Left kidney (tissue), 8 donors: ENCODE measurements at places on chromosomes 7 and 10. TPM values are rescaled to one million over a fixed set of nuclear protein-coding genes. Genes with fewer than 3 reads are reported as not detected.

Gene ANAPC16
- 201 TPM for polyA plus RNA-seq

DNA sequence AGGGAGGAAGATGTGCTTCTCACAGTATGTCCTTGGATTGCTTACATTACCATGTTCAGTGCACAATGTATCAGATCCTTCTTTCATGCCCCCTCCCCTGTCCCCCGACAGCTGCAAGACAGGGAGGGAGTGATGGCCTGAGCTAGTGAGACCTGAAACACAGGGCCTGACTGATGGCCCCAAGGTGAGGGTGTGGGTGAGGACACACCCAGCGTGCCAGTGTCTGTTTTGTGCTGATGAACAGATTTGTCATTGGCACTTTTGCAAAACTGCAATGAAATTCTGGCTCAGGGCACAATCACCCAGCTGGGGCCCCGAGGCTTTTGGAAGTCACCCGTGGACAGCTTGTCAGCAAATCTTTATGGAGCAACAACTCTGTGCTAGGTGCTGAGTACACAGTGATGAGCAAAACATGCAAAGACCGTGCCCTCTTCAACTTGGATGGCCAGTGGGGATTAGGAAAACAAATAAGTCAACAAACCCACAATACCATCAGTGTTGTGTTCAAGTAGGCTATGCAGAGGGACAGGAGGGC lies 59.4 kb upstream of the EMX2 start:
- DNase-seq, result no peak

- no peak for DNase-seq
These were observed 93.0 kb upstream of the PCGF5 start for GRCh38 chr10:91127341-91128082.

Gene LRIT2
- polyA plus RNA-seq, result not detected

DNA sequence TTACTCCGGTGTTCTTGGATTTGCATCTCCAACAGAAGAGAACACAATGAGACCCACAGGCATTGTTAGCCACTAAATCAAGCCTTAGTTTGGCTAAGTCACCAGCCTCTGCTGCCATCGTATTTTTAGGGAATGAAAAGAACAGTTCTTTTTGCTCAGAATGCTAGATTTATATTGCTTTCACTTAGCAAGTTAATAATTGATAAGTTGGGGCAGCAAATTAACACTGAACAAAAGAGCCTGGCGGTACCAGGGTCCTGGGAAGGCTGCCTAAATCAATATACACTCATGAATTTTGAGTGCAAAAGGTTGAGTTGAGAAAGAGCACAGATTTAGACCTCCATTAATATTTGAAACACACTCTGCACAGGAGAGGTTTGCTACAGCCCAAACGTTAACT lies 767.7 kb downstream of the TYW1 start:
- no peak for DNase-seq

- no peak for DNase-seq
These were observed 150.4 kb upstream of the GNAI1 start for GRCh38 chr7:79984210-79984609.

- DNase-seq, result no peak
These were observed 243.0 kb upstream of the GRB10 start for GRCh38 chr7:51025668-51026067.

DNA sequence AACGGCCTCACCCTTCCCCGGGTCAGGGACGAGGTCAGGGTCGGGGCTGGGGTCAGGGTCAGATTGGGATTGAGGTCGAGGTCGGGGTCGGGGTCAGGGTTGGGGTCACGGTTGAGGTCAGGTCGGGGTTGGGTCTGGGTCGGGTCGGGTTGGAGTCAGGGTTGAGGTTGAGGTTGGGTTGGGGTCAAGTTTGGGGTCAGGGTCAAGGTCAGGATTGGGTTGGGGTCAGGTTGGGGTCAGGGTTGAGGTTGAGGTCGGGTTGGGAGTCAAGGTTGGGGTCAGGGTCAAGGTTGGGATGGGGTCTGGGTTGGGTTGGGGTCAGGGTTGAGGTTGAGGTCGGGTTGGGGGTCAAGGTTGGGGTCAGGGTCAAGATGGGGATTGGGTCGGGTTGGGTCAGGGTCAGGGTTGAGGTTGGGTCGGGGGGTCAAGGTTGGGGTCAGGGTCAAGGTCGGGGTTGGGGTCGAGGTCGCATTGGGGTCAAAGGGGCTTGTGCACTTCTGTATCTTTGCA lies 131.4 kb downstream of the VIPR2 start:
- no peak for DNase-seq

DNA sequence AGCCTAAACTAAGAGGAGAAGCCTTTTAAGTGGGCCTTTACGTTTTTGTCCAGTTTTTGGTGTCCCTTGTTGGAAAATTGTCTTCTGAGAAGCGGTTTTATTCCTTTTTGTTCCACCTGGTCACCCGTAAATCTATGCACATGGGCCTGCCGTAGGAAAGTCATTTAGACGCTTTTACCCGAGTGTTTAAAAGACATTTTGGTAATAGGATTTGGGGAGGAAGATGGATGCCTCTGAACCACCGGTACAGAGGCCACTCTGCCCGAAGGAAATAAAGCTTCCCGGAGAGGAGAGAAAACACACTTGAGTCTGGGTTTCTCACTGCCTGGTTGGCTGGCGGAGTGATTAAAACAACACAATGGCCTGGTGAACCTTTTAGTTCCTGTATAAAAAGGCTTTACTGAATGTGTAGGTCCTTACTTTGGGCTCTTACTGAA lies 760 bp downstream of the THNSL1 start:
- no peak for DNase-seq

Gene METTL2B
- polyA plus RNA-seq, result 40.5 TPM

Gene GLRX3
- polyA plus RNA-seq, result 89.5 TPM

DNA sequence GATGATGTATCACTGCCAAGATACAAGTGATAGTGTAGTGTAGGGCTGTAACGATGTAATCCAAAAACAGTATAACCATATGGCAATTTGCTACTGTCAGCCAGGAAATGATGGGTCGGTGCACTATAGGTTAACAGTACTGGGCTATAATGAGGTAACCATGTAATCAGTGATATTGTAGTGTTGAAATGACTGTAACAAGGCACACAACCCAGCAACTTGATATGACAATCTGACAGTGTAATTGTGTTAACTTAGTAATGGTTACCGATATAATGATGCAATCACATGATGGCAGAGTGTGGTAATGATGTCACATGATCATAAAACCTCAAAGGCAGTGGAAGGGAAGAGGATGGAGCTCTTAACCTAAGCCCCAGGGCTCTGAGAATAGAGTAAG lies 73.8 kb upstream of the SLF2 start:
- DNase-seq, result no peak

DNA sequence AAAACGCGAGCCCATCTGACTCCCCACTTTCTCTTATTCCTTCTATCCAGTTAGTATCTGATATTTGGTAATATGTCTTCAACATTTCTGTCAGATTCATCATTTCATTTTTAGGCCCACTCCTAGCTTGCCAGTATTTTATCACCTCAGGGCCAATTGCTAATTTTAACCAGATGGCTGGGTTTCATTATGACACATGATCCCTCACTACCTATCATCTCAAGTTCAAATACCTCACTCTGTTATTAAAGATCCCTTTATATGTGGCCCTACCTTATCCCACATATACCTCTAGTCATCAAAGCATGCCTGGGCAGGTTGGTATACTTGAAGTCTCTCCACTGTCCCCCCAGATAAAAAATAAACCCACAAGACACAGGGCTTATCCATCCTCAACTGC lies 104.9 kb downstream of the RNLS start:
- no peak for DNase-seq

DNA sequence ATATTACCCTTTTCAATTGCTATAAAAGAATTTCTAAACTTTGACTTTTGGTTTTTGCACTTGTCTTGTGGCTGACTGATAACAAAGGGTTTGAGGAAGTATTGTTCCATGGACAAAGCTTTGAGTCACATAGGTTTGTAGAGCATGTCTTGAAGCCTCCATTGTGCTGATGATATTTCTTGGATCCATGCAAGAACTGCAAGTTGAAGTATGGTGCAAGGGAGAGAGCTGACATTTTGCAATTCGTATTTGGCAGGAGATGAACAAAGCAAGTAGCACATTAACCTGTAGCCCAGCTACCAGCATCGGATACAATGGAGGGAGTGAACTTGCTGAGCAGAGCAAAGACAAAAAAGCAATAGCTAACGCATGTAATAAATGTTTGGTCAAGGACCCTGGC lies 23.4 kb downstream of the MGAM2 start:
- no peak for DNase-seq

Gene DNAH11
- 3.3 TPM for polyA plus RNA-seq

GRCh38 chr7:159142730-159143129 lies 1.9 kb downstream of the VIPR2 start:
- DNase-seq, result no peak

DNA sequence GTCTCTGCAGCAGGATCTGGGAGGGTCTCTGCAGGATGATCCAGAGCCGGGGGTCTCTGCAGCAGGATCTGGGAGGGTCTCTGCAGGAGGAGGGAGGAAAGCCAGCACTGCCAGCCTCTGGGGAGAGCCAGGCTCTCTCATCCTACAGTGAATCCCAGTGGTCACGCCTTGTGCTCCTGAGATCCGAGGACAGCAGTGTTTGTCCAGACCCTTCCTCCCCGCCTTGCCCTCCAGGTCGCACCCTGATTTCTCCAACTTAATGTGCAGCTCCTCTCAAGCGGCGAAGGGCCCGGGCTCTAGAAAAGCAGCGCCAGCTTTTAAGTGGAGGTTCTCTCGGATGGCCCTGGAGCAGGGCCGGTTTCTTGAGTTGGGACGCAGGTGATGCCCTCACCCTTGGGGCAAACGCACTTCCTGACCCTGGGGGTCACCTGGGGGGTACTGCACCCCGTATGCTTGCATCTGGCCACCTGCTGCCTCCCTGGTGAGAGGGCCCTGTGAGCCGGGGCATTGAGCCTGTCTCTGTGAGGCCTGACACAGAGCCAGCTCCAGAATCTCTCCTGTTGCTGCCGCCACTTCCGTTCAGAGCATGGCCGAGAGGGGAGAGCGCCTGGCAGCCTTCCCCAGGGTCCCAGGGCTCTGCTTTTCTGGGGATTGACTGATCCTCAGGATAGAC lies 111.6 kb downstream of the ACTR3B start:
- DNase-seq, result no peak

Gene TET1
- polyA plus RNA-seq, result 12.7 TPM

DNA sequence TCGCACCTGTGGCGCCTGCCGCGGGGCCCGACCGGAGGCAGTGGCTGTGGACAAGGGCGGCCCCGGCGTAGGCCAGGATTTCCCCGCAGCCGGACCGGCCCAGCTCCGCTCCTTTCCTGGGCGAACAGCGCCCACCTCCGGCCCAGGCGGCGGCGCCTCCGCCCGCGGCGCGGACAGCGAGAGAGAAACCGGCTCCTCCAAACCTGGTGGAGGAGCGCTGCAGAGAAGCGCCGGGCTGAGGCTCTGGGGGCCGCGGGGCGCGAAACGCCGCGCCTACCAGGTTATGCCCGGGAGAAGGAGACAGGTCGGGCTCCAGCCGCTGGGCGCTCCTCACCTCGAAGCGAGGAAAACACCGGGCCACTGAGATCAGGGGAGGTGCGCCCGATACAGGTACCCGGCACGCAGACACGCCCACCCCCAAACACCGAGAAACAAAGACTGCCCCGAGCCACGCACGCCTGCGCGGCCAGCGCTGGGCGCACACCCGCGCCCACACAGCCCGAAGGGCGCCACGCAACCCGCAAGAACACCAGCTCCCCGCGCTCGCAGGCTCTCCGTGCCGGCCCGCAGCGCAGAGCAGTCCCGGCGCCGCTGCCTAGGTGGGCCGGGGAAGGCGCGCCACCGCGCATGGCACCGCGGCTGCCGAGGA lies 3.3 kb downstream of the GRID1 start:
- DNase-seq, result peak; percentile 53

- no peak for DNase-seq
These were observed 240.2 kb downstream of the C7orf25 start for GRCh38 chr7:42671627-42672026.

Gene BMPER
- 22.7 TPM for polyA plus RNA-seq
